Vagina (tissue), 2 donors: ENCODE measurements at places on chromosomes 4 and X.

DNA sequence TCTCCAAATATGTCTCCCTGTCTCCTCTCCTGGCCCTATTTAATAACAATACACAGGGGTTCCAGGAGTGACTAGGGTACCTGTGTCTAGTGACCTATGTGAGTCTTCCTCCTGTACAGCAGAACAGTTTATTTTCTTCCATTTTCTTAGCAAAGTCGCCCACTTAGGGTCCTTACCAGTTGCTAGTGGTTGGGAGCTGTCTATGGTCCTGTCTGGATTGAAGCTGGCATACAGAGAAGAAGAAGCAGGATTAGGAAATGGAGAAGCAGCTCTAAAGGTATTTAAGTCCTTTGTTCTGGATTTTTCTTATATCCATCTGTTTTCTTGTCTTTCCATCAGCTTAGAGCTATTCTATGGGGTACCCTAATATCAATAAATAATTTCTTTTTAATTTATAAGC lies 587.1 kb upstream of the CPEB2 start:
- DNase-seq, result no peak

- DNase-seq, result no peak
Observed at GRCh38 chr4:78765432-78766006, 10.6 kb upstream of the BMP2K start.

GRCh38 chr4:36914106-36914505 lies 330.4 kb upstream of the NWD2 start:
- DNase-seq, result no peak

DNA sequence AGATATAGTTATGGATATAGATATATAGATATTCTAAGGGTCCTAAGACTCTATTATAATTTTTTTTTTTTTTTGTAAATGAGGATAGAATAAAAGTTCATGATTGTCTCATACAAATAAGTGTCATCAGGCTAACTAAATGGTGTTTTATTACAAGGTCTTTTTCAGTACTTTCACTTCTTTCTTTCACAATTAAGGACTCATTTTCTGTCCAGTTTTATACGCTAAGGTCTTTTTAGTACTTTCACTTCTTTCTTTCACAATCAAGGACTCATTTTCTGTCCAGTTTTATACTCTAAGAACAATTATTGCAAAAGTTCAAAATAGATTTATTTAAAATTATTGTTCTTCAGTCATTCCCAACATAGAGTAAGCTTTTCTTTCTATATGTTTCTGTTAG lies 32.7 kb downstream of the RUFY3 start:
- DNase-seq, result no peak

GRCh38 chr4:53043891-53044650 lies 182.0 kb downstream of the RASL11B start:
- DNase-seq, result no peak

DNA sequence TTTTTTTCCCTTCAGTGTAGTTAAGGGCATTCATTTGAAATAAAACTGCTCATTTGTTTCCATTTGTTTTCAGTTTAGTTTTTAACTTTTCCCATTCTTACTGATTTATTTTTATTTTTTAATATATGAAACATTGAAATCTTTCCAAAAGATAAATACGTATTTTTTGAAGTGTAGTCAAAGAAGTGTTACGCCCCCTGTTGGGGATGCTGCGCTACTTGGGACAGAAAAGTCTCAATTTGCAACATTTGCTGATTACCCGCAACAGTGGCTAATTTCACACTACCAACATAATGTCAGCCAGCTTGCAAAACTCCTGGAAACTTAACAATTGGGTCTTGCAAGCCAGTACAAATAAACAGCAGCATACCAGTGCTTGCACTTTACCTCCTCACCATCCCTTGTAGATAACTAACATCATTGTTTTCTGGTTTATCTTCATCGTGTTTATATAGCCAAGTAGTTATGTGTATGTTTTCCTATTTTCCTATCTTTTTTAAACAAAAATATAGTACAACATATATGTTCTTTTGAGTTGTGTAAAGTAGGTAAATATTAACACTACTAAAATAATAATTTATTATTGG lies 158.6 kb downstream of the STPG2 start:
- DNase-seq, result no peak

DNA sequence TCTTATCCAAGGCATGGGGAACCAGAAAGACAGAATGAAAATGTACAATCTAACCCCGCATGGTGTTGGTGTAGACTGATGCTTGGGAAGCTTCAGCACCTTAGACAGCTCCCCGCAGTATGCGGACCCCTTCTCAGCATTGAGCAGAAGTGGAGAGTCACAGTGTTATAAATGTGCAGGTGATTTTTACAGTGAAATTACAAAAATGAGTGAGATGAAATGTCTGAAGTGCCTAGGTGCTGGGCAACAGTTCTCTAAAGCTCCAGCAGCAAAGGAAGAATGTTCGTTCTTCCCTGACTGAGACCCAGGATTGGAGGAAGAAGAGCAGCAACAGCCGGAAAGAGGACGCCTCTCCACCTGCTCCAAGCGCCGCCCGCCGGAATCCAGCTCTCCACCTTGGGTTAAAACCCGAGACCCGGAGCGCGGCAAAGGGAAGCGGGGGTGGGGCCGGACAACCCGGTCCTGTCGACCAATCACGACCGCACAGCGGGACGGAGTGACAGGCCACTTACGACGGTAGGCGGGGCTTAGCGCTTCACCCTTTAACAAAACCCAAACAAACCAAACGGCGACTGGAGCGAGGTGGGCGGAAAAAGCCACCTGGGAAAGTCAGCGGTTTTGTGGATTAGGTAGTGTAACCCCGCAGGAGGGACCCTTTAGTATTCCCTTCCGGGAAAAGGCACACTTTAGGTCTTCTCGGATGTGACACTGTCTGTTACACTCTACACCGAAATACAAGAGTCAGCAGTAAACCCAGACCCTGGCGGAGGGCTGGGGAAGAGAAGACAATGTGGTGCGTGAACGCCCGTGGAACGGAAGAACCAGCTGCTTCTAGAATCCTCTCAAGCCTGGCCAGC lies at the start of gene GLRA3:
GLRA3 (minus strand) TSS at position 403 of the 857 bp plus-strand sequence. CDS start 436 bp downstream, outside the sequence.
- no peak for DNase-seq

GRCh38 chrX:100710816-100711215 lies 21.1 kb downstream of the SYTL4 start:
- DNase-seq, result no peak

DNA sequence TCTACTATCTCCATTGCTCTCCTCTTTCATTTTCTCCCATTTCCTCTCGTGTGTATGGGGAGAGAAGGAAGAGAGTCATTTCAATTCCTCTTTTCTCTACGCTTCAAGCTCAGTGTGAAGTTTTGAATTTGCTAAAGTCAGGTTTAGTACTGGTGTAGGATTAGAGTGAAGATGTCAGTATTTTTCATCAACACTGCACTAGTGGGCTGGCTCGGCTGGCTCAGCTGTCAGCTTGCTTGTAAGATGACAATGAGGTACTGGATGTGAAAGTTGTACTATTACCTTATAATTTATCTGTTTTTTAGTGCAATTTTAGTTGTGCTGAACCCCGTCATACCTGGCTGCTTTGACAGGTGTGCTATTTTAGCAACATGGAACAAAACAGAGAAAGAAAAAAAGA lies 2.1 kb upstream of the SH2D1A start:
- DNase-seq, result no peak
